ENCODE measurements at places on chromosomes 7 and 10. TPM values are rescaled to one million over a fixed set of nuclear protein-coding genes. Genes with fewer than 3 reads are reported as not detected.

GRCh38 chr10:11898372-11899066 lies 75.4 kb downstream of the PROSER2 start:
- DNase-seq = no peak

DNA sequence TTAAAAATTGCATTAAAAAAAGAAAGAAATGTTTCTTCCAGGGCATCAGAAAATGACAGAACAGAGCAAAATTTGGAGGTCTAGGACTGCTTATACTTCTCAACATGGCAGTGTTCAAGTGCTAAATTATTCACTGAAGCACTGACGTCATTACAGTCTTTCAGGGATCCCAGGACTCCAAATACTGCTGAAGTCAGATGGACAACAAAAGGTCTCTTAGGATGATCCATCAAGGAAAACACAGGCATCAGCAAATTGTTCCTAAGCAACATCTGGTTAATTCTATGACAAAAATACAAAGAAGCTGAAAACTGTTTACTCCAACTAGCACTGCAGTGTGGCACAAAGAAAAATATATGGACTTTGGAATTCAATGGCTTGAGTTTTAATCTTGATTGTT lies 52.1 kb downstream of the PDK4 start:
- DNase-seq = no peak

- no peak for DNase-seq
Observed at GRCh38 chr7:45574416-45574668, 174 bp downstream of the ADCY1 start.

DNA sequence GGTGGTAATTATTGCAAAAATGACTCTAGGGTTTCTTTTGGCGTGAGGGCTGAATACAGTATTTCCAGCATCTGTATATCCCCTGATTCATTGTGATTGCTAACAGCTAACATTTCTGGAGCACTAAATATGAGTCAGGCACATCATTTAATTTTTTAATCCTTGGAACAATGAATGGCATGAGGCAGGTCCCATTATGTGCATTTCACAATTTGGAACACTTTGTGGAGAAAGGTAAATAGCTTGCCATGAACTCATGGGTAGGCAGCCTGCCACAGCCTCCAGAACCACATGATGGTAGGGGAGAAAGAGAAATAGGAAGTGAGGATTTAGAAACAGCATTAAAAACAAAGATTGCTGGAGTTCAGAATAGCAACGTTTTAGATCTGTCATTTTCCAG lies 1.7 kb downstream of the NPTX2 start:
- no peak for DNase-seq

DNA sequence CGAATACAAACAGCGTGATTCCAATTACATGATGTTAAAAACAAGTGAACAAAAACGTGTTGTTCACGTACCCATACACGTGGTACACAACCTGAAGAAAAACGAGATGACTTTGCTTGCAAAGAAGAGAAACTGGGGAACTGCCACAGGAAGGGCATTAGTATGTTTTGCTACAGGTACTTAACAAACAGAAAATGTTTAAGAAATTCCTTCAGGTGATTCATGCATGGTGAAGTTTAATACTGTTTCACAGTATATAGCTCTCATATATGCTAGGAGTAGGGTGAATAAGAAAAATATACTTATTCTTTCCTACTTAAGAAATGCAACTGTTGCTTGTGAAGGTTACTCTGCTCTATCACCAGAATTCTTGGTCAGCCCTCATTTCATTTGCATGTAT lies 9.8 kb downstream of the SEC61G start:
- no peak for DNase-seq

GRCh38 chr7:132296820-132297219 lies 279.4 kb downstream of the PLXNA4 start:
- DNase-seq = no peak

DNA sequence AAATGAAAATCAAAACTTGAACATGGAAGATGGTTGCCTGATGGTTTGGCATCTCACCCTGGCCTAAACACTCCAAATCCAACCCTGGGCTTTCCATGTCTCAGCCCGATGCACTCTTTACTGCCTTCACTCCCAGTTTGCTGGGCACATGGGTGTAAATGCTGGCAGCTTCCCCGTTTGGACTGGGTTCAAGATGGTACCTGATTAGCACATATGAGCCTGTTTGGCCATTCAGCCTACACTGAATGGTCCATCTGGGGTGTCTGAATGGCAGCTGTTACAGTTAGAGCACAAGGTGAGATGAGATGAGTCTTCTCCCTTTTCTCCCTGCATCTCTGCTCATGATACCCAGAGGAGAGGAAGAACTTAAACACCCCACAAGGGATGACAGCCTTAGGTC lies 37.1 kb downstream of the ATXN7L1 start:
- no peak for DNase-seq

GRCh38 chr10:123986736-123987135 lies 95.1 kb upstream of the CPXM2 start:
- DNase-seq = no peak

GRCh38 chr7:69996121-69996520 lies 397.8 kb downstream of the AUTS2 start:
- no peak for DNase-seq

- DNase-seq = no peak
Observed at GRCh38 chr10:15813415-15813814, 46.9 kb downstream of the MINDY3 start.

- peak; percentile 75 for DNase-seq
Observed at GRCh38 chr10:124722798-124723783, 21.1 kb downstream of the FAM53B start.

DNA sequence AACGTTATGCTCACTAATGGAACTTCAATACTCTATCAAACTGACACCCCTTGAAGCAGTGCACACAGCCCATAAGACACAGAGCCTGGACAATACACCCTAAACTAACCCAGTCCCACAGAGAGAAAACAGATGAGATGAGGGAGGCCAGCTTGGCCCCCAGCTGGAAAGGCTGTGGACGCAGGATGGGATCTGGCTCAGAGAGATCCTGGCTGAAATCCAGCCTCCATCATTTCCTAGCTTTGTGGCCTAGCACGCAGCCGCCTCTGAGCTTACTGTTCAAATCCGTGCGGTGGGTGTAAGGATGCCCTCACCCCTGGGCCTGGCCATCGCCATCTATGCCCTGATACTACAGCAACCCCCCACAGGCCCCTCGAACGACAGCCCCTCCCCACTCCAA lies 32.7 kb downstream of the SNX8 start:
- peak; percentile 52 for DNase-seq

DNA sequence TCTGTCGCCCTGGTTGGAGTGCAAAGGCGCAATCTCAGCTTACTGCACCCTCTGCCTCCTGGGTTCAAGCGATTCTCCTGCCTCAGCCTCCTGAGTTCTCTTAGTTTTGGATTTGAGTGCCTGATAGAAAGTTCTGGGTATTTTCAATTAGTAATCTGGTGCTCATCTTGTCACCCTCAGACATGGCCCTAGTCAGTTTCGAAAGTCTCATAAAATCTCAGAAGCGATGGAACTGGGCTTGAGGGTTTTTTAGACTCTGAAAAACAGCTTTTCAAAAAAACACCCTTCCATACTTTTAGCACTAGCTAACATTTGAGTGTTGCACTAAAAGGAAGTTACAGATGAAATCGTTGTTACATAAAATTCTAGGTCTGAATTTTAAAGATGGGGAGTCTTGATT lies 9.4 kb upstream of the PIP4K2A start:
- DNase-seq = no peak

GRCh38 chr7:150940431-150941102 lies 37.6 kb downstream of the KCNH2 start:
- no peak for DNase-seq

DNA sequence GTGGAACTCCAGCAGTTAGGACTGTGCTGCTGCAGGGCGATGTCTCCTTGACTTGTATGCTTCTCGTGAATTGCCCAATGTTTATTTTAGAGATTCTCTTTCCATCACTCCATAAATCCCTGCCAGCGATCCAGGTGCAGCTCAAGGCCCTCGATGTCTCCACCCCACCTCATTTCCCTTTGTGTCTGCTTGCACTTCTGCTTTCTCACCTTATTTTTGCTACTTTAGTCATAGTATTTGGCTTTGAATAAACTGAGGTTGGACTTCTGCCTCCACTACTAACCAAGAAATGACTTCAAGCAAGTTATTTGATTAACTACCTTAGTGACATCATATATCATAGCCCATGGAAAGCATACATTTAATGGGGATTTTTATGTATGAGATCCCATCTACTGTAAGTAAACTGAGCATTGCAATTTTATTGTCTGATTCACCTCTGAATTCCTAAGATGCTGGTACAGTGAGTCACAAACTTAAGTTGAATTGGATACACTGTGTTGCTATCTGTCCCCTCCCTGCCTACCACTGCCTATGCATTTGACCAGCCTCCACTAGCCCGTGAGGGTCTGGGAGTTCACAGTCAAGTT lies 255.8 kb downstream of the ABCA13 start:
- DNase-seq = no peak

LRRC18 gene
- not detected for total RNA-seq

ANKRD22 gene
- total RNA-seq = not detected

CYP26C1 gene
- total RNA-seq = not detected

ZNF518A gene
- total RNA-seq = 9.6 TPM

ATP6V0A4 gene
- total RNA-seq = not detected

ZCWPW1 gene
- total RNA-seq = 4.2 TPM

ATOH7 gene
- not detected for total RNA-seq

Measured in left ventricle myocardium superior (tissue), 1 donor.